GF-D8 (cell line): ENCODE measurements at places on chromosomes 3 and 15.

DNA sequence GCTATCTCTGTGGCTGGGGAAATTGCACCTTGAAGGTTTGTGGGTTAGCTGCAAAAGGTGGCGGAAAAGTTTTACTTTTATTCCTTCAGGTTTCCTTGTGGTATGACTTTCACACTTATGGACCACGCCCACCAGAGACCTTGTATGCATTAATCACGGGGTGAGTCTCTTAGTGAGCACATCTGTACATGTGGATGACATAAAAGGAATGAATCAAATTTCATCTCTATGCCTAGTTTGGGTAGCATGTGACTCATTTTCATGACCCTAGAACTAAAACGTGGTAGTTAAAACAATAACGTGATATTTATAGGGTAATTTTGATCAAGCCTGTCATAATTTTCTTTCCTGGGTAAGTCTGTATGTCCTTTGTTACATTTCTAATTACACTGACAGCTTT, 141.7 kb downstream of the PDCD6IP start:
- DNase-seq = no peak

GRCh38 chr15:71352125-71352524, 236.9 kb downstream of the THSD4 start:
- DNase-seq = no peak

- DNase-seq = no peak
Measured at GRCh38 chr3:197202694-197203093, 95.7 kb downstream of the DLG1 start.

- no peak for DNase-seq
Measured at GRCh38 chr3:23809294-23809693, 3.5 kb downstream of the UBE2E1 start.

- DNase-seq = peak; percentile 27
Measured at GRCh38 chr3:18556503-18557135, 131.5 kb upstream of the SATB1 start.

DNA sequence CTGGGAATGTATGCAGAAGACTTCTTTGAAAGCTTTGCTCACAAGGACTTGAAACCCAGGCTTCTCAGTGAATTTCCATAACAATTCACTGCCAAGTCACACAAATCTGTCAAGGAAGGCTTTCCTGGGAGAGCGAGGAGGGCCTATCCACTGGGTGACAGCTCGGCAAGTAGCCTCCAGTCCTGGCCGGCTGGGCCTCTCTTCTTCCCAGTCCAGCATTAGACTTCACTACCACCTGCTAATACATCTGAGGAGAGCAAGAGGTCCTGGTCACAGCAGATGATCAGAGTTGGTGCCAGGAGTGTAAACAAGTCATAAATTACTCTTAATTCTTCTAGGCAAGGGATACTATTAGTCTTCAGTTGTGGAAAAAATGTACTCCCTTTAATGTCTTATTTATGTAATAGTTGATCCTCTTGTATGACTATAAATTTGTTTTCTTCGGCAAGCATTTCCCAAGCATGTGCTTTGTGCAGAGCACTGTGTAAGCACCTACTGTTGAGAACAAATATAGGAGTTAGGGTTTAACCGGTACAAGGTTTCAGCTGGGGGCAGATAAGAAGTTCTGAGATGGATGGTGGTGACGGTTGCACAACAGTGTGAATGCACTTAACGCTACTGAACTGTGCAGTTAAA, 162.9 kb downstream of the VGLL4 start:
- no peak for DNase-seq

DNA sequence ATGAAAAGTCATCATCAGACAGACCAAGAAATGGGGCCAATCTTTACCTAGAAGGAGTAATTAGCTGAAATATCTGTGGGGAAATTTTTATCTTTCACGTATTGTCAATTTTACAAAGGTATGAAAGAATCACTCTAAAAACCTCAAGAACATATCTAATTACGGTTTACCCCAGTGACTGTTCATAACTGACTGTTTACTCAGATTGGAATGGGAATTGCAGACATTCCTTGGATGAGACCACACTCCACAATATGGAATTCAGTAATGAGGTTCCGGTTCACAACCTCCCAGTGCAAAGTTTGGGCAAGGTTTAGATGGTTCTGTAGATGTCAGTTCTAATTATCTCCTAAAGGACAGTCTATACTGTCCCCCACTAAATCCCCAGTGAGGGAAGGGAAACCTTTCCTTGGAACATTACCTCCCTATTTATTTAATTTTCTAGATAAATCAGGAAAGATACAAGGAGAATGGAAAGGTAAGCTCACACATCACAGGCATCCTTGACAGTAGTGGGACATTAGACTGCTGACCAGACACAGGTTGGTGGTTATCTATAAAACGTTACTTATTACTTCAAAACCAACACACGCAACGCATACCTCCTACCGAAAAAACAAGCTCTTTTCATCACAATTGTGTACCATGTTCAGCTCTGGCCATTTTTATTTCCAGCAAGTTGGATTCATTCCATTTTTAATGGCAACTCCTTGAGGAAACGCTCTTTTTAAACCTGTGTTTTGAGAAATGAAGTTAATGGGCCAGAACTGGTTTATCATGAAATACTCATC, 129.9 kb downstream of the RORA start:
- no peak for DNase-seq

- DNase-seq = no peak
Measured at GRCh38 chr3:72017935-72018334, 233.0 kb upstream of the PROK2 start.

GRCh38 chr15:31329640-31330010, 3.0 kb downstream of the KLF13 start:
- no peak for DNase-seq

GRCh38 chr3:58585005-58585786, 8.0 kb upstream of the FAM107A start:
- no peak for DNase-seq

DNA sequence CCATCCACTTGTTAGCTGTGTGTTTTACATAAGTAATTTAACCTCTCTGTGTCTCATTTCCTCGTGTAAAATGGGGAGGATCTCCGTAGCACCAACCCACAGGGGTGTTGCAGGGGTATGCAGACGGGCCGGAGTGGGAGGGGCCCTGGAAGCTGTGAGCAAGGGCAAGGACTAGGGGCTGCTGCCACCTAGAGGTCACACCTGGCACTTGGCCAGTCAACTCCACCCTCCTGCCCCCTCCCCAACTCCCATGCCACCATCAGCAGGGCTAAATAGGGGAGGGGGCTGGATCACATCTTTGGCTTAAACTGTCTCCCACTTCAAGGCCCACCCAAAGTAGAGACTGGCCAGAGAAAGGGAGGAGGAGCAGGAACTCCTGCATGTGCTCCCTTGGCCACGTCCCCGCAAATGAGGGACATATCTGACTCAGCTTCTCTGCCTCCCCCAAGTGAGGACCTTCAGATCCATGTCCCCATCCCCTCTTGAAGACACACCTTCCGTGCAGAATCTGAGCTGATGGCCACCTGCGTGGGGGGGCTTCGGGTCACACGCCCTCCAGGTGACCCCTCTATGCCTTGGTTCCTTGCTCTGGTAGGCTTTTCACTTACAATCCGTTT, 2.6 kb downstream of the CCDC9B start:
- DNase-seq = peak; percentile 32

GRCh38 chr3:181700168-181701087, 11.3 kb upstream of the SOX2 start:
- peak; percentile 32 for DNase-seq

- no peak for DNase-seq
Measured at GRCh38 chr3:153885359-153885758, 235.8 kb upstream of the ARHGEF26 start.

DNA sequence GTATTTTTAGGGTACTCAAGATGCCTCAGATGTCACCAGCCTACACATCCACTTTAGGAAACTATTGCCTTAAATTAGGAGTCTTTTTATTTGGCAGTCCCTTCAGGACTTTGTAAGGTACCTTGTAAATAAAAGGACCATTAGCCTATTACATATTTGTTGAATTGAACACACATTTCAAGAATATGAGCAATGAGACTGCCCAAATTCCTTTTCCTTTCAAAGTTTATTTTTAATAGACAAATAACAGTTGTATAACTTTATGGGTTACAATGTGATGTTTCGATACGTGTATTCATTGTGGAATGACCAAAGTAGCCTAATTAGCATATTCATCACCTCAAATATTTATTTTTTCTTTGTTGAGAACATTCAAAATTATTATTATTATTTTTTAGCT, 176.7 kb upstream of the PDZRN3 start:
- no peak for DNase-seq

DNA sequence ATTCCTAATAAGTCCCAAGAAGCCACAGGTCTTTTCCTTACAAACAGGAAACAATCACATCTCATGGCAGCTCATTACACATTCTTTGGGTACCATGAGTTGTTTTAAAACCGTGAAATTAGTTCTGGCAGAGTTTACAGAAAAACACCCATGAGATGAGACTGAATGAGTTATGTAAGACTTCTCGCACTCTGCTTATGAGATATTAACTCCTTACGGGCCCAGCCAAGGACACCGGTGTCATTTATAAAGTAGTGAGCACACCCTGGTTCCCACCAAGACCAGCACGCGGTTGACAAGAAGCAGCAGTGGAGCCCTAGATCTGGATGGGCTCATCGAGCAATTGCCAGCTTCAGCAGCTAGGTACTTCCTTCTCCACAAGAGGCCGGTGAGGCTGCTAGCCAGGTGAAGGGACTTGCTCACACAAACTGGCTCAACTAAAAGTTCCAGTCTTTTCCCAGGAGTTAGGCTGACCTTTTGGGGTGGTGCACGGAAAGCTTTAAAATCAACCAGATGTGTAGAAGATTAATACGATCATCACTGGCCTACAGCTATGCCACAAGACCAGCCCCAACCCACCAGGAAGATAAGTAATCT, 318.6 kb upstream of the ICE2 start:
- no peak for DNase-seq

GRCh38 chr15:57018151-57018550, 99.7 kb downstream of the TCF12 start:
- no peak for DNase-seq

DNA sequence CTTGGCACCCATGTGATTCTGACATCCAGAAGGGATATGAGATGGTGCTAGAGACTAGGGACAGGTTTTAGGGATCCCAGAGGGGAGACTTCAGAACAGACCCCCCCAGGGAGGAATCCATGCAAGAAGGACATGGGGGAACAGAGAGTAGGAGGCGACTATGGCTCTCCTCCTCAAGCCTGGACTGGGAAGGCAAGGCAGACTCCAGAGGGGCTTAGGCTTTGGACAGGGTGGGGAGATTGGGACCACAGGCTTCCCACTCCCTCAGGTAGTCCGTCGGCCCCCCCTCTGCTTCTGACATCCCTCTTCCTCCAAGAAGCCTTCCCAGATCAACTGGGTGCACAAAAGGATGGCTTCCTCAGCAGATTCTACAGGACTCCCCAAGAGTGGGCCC, 3.0 kb upstream of the VIPR1 start:
- DNase-seq = no peak

- no peak for DNase-seq
Measured at GRCh38 chr3:11138371-11138770, 15.9 kb upstream of the HRH1 start.

GRCh38 chr3:172272698-172273097, 175.6 kb downstream of the GHSR start:
- no peak for DNase-seq

DNA sequence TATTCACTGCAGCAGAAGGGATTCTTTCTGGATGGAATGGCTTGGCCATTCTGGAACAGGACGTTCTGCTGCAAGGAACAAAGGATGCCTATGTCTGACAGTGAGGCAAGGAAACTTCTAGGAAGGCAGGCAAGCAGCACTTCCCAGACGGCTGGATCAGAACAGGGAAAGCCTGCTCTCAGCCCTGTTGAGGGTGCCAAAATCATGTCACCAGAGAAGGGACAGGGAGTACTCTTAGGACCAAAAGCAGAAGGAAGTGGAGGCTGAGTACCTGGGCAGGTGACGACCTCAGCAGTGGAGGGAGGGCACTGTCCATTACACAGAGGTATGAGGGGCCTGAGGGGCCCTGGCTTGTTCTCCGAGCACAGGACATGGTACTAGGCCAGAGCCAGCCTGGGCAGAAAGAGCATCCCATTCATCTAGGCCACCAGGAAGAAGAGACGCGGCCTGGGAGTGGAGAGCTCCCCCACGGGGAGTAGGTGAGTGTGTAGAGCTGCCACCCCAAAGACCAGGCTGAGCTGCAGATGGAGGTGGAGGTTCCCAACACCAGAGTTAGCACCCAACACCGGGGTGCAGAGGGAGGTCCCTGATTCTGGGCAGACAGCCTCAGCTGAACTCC, 9.6 kb downstream of the KLF15 start:
- DNase-seq = no peak

- DNase-seq = no peak
Measured at GRCh38 chr3:141508067-141508436, 21.2 kb downstream of the RASA2 start.

- DNase-seq = no peak
Measured at GRCh38 chr3:81270603-81271379, 490.7 kb downstream of the GBE1 start.

DNA sequence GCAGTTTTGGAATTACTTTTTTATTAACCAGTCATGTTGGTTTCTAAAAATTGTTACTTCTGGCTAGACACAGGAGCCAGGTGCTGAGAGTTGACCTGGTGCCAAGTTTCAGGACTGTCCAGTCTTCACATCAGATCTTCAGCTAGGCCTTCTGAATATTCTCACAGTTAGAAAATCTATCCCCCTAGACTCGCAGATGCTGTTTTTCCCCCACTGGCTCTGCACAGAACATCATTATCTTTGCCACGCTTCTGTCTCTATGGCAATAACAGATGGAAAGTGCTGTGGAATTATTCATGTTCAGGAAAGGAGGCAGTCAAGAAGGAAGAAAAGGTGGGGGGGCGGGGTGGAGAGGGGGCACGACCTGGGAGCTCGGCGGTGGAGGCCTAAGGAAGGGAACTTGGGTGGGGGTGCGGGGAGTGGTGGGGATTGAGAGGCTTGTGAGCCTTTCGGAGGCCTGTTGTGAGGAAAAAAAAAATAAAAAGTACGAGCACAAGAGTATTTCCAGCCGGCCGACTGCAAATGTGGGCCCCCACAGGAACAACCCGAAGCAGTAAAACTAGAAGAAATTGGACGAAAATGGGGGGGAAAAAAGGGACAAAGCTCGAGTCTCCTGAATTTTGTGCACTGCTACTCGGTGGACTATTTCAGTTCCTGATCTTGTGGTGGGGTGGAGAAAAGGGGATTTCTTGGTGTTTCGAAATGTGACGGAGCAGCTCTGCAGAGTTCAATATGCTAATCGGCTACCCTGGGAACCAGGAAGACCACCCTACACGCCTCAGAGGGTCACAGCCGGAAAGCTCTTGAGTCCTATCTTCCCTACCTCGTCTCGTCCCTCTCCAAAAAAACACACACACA, 1.5 kb upstream of the SKIL start:
- peak; percentile 21 for DNase-seq

- DNase-seq = no peak
Measured at GRCh38 chr3:183815563-183815940, 9.8 kb downstream of the MAP6D1 start.

DNA sequence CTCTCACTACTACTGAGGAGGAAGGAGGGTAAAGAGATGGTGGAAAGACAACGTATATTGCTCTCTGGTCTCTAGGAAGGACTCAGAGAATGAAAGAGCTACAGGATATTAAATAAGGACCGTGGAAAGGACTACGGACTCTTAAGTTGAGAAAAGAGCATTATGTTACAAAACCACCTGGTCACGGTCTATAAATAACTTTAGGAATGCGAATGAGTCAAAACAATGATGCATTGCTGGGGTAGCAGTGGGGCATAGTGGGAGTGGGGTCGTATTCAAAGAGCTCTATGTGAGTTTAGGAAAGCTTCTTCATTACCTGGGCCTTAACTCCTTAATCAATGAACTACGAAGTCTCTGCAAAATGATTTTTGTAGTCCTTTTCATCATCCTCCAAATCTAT, 295.7 kb upstream of the SOX14 start:
- DNase-seq = no peak
